ENCODE measurements at places on chromosomes 4 and X.
A peak's percentile ranks its signal among the peaks of the same experiment; 100 is the strongest.

- DNase-seq, result no peak
Observed at GRCh38 chr4:92299152-92299551, 4.6 kb upstream of the GRID2 start.

GRCh38 chrX:23756165-23756564 is 13.1 kb upstream of the ACOT9 start:
- no peak for DNase-seq

GRCh38 chr4:175560604-175561003 is 251.5 kb downstream of the GPM6A start:
- no peak for DNase-seq

- peak; percentile 80 for DNase-seq
Observed at GRCh38 chrX:84187533-84188319, at the start of gene RPS6KA6. Gene RPS6KA6 (minus strand): TSS chrX:84188199. CDS start chrX:84187899, 300 bp downstream.

- DNase-seq, result no peak
Observed at GRCh38 chrX:26783512-26784225, 567.7 kb downstream of the MAGEB5 start.

DNA sequence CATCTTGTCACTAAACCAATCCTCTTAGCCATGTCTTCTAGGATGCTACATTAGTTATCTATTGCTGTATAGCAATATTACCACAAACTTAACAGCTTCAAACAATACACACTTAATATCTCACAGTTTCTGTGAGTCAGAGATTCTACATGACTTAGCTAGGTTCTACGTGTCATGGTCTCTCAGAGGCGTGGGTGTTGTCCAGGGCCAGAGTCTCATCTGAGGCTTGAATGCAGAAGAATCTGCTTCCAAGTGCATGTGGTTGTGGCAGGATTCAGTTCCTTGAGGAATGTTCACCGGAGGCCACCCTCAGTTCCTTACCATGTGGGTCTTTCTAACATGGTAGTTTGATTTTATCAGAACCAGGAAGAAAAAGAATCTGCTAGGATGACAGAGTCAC is 26.4 kb downstream of the PPP1R2C start:
- DNase-seq, result no peak

DNA sequence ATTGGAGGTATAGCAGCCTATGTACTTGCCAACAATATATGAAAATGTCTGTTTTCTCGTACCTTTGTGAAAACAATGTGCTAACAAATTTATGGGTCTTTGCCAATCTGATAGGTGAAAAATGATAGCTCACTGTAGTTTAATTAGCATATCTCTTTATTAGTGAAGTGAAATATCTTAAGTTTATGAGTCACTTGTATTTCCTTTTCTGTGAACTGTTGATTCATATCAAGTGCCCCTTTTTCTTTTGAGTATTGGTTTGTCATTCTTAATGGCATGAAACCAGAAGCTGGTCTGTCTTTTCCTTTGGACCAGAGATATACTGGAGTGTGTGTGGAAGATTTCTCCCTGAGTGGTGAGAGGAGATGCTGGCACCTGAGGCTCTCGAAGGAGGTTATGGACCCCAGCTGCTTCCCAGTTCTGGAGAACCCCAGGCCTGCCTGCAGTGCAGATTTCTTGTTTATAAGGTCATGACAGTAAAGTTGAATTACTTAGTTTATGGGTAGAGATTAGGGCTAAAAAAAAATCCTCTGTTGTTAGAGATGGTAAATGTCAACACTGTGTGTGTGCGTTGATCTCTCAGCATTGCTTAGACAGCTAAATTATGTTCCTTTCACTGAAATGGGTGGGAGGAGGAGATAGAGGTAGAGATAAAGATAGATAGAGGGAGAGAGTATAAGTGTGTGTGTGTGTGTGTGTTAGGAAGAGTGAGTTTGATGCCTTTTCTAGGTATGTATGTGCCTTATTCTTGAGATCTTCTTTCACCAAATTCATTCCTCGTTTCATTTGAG is 89.9 kb downstream of the REPS2 start:
- DNase-seq, result no peak

DNA sequence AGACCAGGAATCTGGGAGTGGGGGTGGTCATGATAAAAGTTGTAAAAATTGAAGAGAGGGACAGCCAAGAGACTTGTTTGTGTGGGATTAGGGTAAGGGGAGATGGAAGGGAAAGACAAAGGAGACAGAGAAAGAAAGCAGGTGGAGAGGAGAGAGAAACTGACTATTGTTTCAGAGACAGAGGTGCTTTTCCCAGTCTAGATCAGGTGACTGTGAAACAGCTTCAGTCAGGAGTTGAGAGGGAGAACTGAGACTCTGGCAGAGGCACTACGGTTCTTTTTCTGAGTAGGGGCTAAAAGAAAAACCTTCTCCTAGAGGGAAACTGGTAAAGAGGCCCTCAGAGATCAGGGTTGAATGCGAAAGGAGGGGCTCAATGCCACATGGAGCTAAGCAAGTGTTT is 106.4 kb downstream of the KDR start:
- DNase-seq, result no peak

DNA sequence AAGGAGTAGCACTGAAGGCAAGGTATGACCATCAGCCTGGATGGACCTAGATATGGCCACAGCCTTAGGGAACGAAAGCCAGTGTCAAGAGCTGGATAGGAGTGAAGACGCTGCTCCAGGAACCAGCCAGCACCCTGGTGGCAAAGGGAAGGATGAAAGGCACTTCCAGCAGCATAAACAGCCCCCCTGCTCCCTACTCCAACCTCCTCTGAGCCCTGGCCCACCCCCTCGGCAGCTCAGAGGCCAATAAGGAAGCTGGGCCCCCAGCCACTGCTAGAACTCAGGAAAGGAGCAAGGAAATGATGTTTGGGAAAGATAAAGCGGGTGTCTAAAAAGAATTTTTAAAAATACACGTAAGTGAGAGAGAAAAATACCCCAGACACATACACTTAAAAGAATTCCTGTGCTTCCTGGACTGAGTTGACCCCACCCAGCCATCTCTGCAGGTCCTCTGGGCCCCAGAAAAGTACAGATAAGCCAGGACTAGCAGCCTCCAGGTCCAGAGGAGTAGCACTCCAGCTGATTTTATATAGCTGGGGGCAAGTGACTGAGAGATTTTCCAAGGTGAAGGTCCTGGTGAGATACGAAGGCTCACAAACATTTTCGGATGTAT is 170.4 kb downstream of the SHROOM4 start:
- DNase-seq, result no peak

- no peak for DNase-seq
Observed at GRCh38 chrX:65195621-65196020, 219.4 kb upstream of the ZC4H2 start.

DNA sequence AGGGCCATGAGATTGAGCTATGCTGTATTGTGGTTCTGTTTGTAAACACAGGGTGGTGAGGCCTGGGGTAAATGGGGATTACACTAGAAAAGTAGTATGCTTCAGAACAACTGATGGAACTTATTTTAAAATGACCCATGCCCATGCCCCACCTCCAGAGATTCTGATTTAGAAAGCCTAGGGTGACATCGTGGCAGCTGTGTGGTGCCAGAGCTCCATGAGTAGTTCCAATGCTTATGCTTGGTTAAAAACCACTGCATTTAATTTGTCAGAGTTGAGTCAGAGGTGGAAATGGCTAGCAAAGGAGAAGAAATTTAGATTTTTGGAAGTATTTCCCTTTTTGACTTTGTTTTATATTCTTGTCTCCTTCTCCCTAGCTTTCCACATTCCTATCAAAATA is 63.4 kb upstream of the PDE5A start:
- no peak for DNase-seq

DNA sequence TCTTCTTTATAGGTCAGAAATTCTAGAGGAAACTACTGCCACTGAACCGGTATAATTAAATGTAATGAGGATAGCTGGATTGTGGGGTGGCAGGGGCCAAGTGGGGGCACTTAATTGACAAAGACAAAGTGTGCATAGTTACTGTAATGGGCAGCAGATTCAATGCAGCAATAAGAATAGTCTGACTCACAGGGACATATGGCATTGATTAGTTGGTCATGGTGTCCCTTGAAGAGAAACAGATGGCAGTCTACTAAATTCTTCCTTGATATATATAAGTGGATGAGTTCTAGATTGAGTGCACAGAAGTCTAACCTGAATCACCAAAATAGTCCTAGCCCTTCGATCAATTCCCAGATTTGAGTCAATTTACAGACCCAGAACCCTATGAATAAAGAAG is 31.6 kb downstream of the ETDC start:
- DNase-seq, result no peak
